Skin of body (tissue), 3 donors: ENCODE measurements at places on chromosomes 16 and 17.

GRCh38 chr16:49516382-49517036 is 142.9 kb downstream of the C16orf78 start:
- DNase-seq: no peak

DNA sequence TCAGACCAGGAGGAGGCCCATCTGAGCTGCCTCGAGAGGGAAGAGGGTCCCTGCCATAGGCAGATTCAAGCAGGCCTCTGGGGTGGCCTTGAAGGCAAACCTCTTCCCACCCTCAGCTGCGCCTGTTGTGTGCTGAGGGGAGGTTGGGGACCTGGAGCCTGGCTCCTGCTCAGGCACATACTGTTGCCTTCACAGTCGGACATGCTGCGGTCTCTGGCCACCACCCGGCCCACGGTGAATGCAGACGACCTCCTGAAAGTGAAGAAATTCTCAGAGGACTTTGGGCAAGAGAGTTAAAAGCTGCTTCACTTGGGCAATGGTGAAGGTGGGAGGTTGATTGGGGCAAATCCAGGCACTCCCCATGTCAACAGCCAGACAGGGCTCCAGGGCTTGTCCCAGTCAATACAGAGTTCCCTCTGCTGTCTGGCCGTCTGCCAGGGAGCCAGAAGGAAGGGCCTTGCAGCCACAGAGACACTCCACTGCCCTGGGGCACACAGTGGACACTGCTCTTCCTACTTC is 6.3 kb downstream of the PDF start:
- DNase-seq: no peak

- peak; percentile 73 for DNase-seq
These were observed 791 bp upstream of the SUPT4H1 start for GRCh38 chr17:58352596-58353388.

- DNase-seq: no peak
These were observed 236.4 kb downstream of the MAP2K6 start for GRCh38 chr17:69650881-69651280.
